Mammary epithelial cell (primary cell): ENCODE measurements at places on chromosomes 11 and 22. TPM values are rescaled to one million over a fixed set of nuclear protein-coding genes. Genes with fewer than 3 reads are reported as not detected.

DNA sequence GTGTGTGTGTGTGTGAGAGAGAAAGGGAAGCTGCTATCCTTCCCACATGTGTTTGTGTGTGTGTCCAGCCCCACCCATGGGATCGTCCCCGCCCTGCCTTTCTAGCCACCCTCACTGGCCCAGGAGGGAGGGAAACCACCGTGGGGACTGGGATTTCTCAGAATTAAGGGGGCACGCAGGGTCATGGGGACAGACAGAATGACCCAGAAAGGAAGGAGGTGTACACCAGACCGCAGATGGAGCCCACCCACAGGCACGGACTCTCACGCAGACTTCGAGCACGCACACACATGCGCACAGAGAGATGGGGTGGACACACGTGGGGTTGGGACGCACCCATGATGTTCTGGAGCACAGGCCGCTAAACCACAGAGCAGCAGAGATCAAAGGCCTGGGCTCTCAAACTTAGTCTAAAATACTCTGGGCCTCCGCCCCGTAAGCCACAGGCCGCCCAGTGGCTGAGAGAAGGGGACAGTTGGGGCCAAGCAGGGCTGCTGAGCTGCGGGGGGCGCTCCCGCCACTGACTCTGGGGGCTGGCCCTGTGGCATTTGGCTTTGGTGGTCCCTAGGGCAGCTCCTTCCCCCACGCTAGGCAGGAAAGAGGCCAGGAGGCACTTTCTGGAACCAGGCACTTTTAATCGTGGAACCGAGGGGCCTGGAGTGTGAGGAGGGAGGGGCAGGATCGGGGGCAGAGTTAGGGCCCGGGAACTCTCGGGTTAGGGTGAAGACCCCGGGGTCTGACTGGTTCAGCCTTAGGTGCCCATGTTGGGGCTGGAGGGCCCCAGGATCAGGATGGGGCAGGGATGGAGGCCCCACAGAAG lies 1.5 kb downstream of the IFITM5 start:
- DNase-seq: no peak

DNA sequence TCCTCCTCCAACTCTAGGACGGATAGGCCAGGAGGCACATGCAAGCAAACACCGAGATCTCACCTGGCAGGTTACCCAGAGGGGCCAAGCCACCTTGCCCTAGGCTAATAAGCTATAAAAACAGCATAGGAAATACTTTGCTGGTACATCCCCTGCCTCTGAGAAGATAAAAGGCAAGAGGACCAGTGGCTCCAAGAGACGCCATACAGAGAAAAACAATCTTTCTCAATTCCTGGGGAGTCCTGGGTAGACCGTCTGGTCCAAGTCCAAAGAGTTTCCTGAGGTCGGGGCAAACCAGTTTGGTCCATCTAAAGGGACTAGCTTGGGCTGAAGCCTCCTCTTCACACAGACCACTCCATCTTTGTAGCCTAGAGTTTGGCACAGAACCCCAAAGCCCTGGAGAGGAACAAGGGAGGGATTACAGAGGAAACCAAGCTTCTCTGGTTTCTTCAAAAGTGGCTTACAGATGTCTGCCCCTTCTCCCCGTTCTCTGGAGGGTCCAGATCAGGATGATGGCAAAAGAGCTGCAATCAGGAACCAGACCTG lies 40.4 kb downstream of the NUMA1 start:
- DNase-seq: no peak

DNA sequence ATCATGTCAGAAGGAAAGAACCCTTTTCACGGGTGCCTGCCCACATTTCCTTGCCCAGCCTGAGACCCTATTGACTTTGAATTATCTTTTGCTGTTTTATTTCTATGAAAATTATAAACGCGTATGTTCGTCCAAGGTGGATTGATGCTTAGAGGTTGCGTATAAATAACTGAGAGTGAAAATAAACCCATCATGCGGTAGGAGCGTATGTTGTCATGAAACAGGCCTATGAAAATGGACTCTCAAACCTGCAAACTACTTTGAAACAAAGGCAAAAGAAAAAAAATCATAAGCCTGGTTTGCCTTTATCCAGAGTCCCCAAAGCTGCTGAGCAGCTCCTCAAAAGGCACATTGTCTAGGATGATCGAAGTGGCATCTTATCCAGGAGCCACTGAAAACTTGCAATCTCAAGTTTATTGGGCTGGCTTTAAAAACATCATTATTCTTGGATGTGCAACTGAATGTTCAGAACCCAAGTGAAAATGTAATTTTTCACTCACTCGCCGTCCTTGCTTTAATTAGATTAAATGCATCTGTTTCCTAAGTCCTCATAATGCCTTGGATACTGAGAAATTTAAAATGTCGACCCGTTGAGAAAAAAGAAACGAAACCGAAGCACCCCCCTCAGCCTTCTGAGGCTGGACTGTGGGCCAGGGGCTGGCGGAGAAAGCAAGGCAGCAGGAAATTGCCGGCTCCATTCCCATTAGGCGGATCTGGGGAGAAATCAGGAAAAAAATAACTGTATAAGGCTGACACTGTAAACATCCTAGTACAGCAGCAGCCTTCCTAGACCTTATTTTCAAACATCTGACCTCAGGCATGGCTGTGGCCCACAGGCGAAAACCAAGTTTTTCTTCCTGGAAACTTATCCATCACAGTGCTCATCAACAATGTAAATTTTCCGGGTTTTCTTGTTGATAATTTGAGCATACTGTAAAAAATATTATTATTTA lies 82.9 kb upstream of the PPARA start:
- DNase-seq: peak; percentile 55

DNA sequence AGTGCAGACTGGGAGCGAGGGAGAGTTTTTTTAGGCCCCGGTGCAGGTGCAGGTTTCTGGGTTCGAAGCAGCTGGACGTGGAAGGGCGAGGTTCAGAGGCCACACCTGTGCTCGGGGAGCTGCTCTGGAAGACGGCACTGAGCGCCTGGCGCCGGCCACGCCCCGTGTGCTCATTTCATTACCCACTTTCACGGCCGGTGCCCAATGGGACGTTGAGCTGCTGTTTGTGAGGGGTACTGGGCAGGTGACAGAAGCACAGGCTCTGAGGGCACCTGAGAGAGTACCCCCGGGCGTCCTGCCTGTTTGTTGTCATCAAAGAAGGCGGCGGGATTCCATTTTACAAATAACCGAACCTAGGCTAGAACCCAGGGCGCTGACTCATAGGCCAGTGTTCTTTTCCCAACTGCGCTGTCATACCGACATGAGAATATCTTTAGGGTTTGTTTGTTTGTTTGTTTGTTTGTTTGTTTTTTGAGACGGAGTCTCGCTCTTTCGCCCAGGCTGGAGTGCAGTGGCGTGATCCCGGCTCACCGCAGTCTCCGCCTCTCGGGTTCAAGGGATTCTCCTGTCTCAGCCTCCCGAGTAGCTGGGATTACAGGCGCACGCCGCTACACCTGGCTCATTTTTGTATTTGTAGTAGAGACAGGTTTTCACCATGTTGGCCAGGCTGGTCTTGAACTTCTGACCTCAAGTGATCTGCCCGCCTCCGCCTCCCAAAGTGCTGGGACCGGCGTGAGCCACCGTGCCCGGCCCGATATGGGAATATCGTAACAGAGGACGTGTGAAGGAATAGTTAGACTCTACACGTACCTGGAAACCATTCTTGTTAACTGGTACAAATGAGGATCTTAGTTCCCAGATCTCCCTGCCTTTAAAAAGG lies 16.6 kb upstream of the SPTBN2 start:
- peak; percentile 40 for DNase-seq

DNA sequence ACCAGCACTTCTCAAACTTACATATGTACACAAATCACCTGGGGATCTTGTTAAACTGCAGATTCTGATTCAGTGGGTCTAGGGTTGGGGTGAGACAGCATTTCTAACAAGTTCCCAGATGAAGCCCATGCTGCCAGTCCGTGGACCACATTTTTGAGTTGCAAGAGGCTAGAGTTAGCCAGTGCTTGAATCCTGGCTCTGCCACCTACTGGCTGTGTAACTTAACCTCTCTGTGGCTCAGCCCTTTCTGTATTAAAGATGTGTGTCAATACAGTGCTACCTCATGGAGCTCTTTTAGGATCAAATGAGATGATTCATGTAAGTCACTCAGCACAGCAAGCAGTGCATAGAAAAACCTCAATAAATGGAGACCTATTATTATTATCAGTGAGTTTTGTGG lies 90.2 kb upstream of the ISX start:
- peak; percentile 19 for DNase-seq

DNA sequence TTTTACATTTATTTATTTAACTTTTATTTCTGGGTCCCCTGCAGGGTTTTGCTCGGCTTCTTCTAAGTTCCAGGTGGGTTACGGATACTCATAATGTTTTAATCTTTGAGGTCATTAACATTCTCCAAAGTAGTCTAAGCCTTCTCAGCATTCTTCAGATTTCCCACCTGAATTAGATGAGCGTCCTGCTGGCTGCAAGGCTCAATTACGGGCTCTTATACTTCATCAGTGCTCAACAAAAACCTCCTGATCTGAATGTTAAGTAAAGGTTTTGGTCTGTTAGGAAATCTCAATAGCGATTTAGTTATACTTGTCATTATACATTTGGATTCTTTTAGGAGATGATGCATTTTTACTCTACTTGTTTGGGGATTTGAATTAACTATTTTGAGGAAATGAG lies 27.3 kb upstream of the NFRKB start:
- no peak for DNase-seq

- peak; percentile 20 for DNase-seq
Measured at GRCh38 chr11:114040706-114041211, 18.8 kb upstream of the ZBTB16 start.

CLMP gene
- total RNA-seq: 175 TPM

IL18 gene
- 1.3 TPM for total RNA-seq

C1QTNF4 gene
- 0.27 TPM in 1 of 2 replicates, not detected in the other for total RNA-seq

DERL3 gene
- not detected for total RNA-seq

PHOX2A gene
- not detected for total RNA-seq

HBE1 gene
- not detected for total RNA-seq
